A549 treated with GW870086 at 1 μM for 4 hours (cell line): ENCODE measurements at places on chromosomes 4 and X. TPM values are rescaled to one million over a fixed set of nuclear protein-coding genes. Genes with fewer than 3 reads are reported as not detected.

Gene VSIG4
- not detected in 5 replicates for total RNA-seq

Gene STARD8
- total RNA-seq: 1.2 to 2.0 TPM (median 1.8 TPM) in 5 replicates

Gene SPANXB1
- 2.0 to 2.7 TPM (median 2.3 TPM) in 5 replicates for total RNA-seq

Gene CLGN
- total RNA-seq: 4.2 to 6.1 TPM (median 5.2 TPM) in 5 replicates

Gene PPP2R2C
- 29.0 to 39.1 TPM (median 34.8 TPM) in 5 replicates for total RNA-seq

Gene UGT2B17
- total RNA-seq: not detected in 5 replicates
